ENCODE measurements at places on chromosomes 7 and 10. TPM values are rescaled to one million over a fixed set of nuclear protein-coding genes. Genes with fewer than 3 reads are reported as not detected.

Gene LLCFC1
- total RNA-seq = not detected

Gene LRIT1
- not detected for total RNA-seq

GRCh38 chr7:43642897-43643630 lies 60.2 kb downstream of the STK17A start:
- DNase-seq = no peak
- H3K4me3 ChIP-seq = no peak overlapping the region
- H3K27ac ChIP-seq = no peak overlapping the region
- H3K27me3 ChIP-seq = no peaks in the 10 kb centered on the region
- peaks cover 20% of the 10 kb centered on the region for H3K36me3 ChIP-seq

DNA sequence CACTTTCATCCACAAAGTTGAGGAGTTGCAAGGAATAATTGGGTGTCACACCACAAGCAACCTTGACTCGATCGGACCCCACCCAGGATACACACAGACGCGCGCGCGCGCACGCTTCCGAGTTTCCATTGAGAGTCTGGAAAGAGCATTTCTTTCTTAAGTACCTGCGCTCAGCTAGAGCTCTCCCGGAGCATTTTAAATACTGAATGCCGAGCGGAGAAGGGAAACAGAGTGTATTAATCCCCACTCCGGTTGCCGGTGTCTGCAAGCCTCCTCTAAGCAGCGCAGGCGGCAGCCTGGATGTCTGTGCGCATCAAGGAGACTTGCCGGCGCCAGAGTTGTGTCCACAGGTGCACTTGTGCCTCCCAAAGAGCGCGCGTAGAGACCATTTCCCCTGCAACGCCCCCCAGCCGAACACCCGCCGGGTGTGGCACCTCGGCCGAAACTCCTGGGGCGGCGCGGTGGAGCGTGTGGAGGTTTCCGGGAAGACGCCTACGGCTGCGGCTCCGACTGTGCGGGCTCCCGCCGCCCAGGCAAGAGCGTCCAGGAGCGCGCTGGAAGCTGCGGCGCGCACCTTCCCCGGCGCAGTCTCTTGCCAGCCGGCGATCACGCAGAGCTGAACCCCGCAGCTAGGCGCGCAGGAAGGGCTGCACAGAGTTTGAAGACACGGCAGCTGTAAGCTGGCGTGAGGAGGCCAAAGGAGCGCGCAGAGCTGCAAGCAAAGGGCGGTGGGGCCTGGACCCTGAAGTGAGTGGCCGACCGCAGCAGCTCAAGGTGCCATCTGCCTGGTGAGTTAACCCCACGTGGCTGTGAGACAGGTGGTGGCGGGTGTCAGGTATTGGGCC lies 1.1 kb upstream of the FEZF1 start:
- H3K27ac ChIP-seq = no peak overlapping the region
- DNase-seq = no peak

DNA sequence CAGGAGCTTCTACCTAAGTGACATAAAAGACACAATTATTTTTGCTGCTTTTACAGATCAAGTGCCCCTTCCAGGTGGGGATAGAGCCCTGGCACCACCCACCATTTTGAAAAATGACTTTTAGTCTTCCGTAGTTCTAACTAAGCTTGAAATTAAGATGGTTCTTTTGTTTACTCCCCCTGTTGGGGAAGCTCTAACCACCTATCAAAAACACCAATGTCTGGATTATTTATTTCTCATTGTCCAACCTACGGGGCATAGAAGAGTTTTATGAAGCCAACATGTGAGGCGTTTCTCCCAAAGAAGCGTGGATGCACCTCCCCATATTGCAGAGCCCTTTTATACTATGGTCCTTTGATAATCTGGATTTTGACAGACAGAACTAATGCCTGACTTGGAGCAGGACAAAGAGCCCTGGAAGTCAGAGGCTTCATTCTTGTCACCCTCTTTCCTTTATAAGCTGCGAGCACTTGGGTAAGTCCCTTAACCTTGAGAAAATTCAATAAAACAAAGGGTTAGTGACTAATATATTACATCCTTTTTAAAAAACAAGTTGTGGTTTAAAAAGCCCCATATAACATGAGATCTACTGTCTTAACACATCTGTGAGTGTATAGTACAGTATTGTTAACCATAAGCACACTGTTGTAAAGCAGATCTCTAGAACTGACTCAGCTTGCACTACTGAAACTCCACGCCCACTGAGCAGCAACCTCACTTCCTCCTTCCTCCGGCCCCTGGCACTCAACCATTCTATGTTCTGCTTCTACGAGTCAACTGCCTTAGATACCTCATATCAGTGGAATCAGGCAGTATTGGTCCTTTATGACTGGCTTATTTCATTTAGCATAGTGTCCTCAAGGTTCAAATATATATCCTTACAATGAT lies 67.5 kb downstream of the ATXN7L1 start:
- no peak overlapping the region for H3K27ac ChIP-seq
- no peak overlapping the region for H3K4me3 ChIP-seq
- no peaks in the 10 kb centered on the region for H3K27me3 ChIP-seq
- no peaks in the 10 kb centered on the region for H3K36me3 ChIP-seq
- H3K4me1 ChIP-seq = peaks cover 19% of the 10 kb centered on the region
